ENCODE measurements at places on chromosomes 3 and 15.
A peak's percentile ranks its signal among the peaks of the same experiment; 100 is the strongest.

- no peak for DNase-seq
These were observed 91.4 kb upstream of the MYZAP start for GRCh38 chr15:57500256-57500655.

DNA sequence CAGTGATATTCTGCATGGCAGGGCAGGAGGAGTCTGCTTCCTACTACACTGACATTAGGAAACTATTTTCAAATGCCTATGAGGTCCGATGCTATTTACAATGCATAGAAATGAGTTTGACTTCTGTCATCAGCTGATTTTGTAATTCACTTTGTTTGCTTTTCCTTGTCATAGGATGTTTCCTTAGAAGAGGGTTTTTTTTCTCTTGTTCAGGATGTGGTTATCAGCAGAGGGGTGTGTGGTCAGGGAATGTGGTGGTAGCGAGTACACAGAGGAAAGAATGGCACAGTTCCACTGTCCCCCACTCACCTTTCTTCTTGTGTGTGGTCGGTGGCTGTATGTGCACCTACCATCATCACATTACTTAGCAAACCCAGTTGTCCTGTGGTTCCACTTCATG lies 231.5 kb downstream of the LRTM1 start:
- DNase-seq, result no peak

GRCh38 chr15:79430901-79431635 lies 1.1 kb upstream of the MINAR1 start:
- no peak for DNase-seq

GRCh38 chr3:42129014-42129953 lies 38.1 kb downstream of the TRAK1 start:
- DNase-seq, result no peak

DNA sequence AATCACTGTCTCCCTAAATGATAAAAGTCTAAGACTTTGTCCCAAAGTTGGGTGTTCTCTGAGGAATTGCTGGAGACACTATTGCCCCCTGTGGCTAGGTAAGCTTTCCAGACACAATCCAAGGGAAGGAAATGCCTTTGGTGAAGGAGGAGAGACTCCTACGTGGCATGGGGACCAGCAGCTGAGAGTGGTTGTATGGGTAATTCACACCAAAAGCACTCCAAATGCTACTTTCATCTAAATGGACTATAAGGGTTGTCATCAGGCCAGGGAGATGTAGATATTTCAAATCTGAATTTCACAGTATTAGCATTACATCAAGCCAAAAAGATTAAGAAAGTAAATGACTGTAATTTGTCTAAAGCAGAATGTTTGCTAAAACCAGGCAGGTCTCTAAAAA lies 400.8 kb upstream of the THBS1 start:
- no peak for DNase-seq

DNA sequence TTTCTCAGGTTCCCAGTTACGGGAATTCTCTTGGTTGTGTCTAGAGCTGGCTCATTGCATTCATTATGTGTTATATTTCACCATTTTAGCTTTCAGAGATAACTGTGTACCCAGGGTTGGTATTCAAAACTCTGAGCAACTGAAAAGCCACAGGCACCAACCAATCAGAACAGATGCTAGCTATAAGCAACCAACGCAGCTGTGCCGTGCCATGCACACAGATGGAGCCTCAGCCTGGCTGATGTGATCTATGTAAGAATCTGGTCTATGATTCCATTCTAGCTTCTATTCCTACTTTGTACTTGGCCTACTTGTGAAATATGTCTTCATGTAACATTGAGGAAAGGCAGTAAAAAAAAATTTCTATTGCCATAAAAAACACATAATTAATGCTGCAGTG lies 95.0 kb upstream of the CCDC80 start:
- no peak for DNase-seq

GRCh38 chr3:80889535-80889934 lies 871.9 kb downstream of the GBE1 start:
- DNase-seq, result no peak

- DNase-seq, result no peak
These were observed 129.7 kb upstream of the CDIN1 start for GRCh38 chr15:36449662-36450145.

GRCh38 chr3:128563439-128563838 lies 70.4 kb upstream of the GATA2 start:
- no peak for DNase-seq

GRCh38 chr3:40432793-40433192 lies 24.3 kb upstream of the RPL14 start:
- no peak for DNase-seq

- no peak for DNase-seq
These were observed 78.2 kb downstream of the CLSTN2 start for GRCh38 chr3:140013220-140013619.

GRCh38 chr15:46386356-46386755 lies 751.5 kb downstream of the SQOR start:
- DNase-seq, result no peak

GRCh38 chr15:40633178-40633577 lies 39.1 kb downstream of the KNL1 start:
- DNase-seq, result no peak

DNA sequence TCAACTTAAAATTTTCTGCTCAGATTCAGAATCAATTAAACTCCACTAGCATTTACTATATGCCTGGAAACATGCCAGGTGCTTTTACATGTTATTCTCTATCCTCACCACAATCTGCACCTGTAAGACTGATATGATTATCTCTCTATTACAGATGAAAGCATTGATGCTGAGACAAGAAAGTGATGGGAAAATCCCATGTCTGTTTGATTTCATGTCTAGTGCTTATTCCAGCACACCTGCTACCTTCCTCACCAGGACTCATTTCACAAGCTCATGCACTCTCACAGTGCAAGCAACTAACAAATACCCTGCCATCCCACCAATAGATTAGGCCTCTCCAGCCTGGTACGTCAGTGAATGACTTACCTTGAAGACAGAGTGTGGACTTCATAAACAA lies 25.0 kb upstream of the BCL6 start:
- no peak for DNase-seq

DNA sequence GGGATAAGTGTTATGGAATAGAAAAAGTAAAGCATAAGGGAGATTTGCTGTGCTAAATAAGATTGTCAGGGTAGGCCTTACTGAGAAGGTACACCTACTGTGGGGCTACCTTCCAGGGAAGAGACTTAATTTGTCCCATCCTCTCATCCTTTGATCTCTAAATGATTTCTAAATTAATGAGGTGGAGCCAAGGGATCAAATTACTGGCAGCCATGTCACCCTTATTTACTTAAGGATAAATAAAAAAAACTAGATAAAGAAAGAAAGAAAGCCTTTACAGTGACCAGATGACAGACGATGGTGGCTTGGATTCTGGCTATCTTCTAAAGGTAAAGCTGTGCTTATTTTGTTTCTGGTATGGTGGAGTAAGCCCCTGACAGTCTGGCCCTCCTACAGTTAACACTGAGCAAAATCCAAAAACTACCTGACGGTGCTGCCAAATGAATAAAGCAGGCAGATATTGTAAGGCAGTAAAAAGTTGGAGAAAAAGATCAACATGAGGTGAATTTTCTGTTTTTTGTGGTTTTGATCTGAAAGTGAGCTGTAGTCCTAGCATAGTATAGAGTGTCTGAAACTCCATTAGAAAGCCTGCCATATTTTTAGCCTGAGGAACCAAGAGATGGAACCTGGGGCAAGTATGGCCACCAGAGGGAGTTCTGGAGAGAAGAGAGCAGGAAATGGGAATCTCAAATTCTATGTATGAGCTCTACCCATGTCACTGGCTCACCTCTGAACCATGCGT lies 285.1 kb upstream of the MANF start:
- DNase-seq, result no peak

DNA sequence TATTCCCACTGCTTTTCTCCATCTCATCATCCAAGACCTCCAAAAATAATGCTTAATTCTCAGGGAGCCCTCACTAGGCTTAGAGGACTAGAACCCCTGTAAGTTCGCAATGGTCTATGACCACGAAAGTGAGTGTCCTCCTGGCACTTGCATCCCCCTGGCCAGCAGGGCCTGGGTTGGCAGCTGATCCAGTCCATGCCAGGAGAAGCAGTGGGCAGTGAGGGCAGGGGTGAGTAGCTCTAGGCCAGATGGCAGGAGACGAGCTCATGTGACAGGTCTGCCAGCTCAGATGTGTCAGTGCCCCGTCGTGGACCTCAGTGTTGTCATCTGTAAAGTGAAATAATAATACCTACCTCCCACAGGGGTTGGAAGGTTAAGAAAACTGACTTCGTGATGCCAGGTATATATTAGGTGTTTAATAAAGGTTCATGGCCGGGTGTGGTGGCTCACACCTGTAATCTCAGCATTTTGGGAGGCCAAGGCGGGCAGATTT lies 11.1 kb downstream of the GP5 start:
- no peak for DNase-seq

DNA sequence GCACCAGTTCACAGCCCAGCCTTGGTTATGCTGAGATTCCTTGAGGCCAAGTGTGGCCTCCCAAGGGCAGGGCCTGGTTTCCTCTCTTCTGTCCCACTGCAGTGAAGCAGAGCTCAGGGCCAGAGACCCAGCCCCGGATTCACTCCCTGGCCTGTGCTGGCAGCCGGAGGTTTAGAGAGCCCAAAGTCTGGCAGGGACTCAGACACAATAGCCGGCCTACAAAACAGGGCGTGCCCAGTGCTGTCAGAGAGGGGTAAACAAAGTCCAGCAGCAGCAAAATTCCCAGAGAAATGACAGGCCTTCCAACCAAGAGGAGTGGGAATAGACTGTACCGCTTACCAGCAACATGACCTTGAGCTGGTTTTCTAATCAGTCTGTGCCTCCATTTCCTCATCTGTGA lies 14.0 kb downstream of the VIPR1 start:
- DNase-seq, result no peak

DNA sequence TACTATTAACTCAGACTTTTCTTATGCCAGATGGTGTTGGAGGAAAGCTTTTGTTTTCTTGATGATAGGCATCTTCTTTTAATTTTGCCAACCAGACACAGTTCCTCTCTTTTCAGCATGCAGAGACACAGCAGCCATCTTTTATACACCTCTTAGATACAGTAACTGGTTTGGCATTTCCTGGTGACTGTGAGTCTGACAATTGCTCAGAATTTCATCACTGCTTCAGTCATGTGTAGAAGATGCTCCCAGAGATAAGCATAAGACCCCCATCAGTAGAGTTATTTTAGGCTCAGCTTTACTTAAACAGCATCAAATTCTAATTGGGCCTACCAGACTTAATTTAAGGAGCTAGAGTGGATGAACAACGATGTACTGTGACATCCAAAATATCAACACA lies 779.0 kb downstream of the SQOR start:
- DNase-seq, result no peak

DNA sequence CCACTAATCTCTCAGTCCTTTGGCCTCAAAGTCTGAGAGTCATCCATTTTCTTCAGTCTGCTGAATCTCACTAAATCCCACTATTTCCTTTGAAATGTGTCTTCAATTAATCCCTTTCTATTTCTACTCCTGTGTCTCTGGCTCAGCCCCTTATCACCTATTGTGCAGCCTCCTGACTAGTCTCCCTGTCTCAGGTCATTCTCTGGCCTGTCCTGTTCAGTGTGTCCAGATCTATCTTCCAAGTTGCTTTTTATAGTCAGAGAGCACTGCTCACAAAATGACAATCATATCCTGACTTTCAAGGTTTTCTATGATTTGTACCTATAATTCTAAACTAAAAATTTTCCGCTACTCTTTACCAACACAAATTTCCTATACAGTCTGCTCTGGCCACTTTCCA lies 7.6 kb downstream of the ROPN1 start:
- DNase-seq, result no peak

GRCh38 chr3:141392416-141392815 lies 24.1 kb downstream of the ZBTB38 start:
- no peak for DNase-seq

- no peak for DNase-seq
These were observed 15.3 kb upstream of the XXYLT1 start for GRCh38 chr3:195286115-195286872.

DNA sequence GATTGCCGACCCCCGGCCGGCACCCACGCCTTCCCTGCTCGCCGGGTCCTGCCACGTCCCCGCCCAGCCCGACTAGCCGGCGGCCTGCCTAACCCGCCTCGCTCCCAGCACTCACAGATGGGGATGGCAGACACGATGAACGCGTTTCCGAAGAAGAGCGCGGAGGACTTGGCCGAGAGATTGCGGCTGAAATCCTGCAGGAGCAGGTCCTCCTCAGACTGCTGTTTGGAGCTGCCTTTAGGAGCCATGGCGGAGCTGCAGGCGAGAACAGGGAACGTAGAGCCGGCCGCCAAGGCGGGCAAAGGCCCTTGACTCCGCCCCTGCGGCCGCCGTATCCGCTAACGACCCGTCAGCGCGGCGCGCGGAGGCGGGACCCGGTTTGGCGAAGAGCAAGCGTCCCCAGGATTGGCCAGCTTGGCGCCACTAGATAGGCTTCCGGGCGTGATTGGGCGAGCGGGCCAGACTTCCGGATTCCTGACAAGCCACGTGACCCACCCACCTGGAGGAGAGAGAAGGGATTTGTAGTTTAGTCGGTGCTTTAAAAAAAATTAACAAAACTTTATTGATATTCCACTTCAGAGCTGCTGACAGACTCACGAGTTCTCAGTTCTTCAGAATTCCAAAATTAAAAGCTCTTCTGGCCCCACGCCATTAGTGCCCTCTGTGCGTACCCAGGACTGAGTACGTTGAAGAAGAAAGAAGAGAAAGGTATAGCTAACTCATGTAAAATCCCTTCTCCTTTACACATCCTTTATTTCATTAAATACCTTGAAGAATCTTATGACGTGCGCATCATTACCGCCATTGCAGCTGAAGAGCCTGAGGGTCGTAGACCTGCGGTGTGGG lies at the start of gene SSR3:
Gene SSR3 (minus strand): TSS at position 276 of the 846 bp plus-strand sequence. CDS start 28 bp downstream, at position 248.
- peak; percentile 90 for DNase-seq

DNA sequence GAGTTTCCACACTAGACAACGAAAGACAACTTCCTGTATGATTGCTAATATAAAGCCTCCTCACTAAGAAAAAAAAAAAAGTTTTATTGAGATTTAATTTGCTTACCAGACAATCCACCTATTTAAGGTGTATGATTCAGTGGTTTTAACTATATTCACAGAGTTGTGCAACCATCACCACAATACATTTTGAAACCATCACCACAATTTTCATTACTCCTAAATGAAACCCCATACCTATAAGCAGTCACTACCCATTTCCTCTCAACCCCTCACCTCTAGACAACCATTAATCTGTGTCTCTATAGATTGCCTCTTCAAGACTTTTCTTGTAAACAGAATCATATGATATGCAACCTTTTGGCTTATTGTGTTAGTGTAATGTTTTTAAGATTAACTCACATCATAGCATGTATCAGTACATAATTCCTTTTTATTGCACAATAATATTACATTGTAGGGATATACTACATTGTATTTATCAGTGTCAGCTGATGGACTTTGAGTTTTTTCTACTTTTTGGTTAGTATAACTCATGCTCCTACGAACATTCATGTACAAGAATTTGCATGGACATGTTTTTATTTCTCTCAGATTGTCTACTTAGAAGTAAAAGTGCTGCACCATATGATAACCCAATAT lies 339.7 kb downstream of the NLGN1 start:
- DNase-seq, result no peak

- DNase-seq, result no peak
These were observed 9.0 kb downstream of the TOP2B start for GRCh38 chr3:25655659-25656058.

- no peak for DNase-seq
These were observed 162.1 kb downstream of the TBC1D2B start for GRCh38 chr15:77915261-77915960.

GRCh38 chr3:71647751-71648150 lies 64.2 kb upstream of the FOXP1 start:
- DNase-seq, result no peak

Data from NCI-H187 treated with DMSO at 0.1 percent for 48 hours (cell line).